ENCODE measurements at places on chromosomes 3 and 15.
A peak's percentile ranks its signal among the peaks of the same experiment; 100 is the strongest.

DNA sequence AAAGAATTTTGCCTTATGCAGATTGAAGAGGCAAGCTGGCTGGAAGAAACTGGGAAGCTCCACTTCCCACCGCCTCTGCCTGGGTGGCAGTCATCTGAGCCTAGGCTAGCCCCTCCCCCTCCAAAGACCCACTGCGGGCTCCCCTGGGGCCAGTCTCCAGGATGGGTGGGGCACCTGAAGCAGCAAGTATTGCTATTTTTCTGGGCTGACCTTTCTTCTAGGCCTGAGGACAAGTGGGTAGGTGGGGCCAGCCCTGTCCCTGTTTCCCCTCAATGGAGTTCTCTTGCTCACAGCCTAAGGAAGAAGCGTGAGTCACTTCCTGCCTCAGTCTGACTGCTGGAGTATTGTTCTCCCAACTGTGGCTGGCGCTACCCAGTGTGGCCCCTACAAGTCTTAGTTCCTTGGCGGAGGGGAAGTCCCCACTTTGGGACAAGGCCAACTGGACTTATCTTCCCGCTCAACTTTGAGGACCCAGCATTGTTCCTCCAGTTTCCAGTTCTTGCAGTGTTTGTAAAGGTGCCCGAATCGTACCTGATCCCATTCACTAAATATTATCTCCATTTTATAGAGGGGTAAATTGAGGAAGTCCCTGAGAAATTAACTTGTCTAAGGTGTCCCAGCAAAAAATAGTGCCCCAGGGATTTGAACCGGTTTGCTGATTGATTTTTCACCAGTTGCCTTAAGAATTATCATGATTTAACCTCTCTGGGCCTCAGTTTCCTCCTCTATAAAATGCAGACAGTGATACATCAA is 1.4 kb downstream of the FURIN start:
- DNase-seq, result no peak

- DNase-seq, result no peak
These were observed 2.0 kb upstream of the H1-8 start for GRCh38 chr3:129540776-129541516.

- no peak for DNase-seq
These were observed 170.1 kb downstream of the OSBPL10 start for GRCh38 chr3:31810991-31811433.

DNA sequence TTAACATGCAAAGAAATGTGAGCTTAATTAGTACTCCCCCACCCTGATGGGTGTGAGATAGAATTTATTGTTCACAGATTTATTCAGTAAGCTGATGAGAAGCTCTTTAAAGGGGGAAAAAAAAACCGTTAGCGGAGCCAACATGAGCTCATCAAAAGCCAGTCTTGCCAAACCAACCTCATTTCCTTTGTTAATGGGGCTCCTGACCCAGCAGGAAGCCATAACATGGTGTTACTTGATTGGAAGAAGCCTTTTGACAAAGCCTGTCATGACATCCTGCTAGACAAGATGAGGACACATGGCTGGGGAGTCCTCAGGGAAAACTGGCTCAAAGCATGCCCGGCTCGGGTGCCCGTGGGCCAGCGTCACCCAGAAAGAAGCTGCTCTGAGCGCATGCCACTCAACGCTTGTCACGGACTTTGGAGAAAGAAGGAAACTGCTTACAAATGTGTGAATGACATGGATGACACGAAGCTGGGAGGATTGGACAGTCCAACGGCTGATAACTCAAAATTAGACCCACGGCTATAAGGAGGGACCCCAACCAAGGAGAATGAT is 64.6 kb downstream of the SLCO2A1 start:
- DNase-seq, result no peak

- DNase-seq, result no peak
These were observed 68.9 kb downstream of the SMAD3 start for GRCh38 chr15:67134067-67134838.

DNA sequence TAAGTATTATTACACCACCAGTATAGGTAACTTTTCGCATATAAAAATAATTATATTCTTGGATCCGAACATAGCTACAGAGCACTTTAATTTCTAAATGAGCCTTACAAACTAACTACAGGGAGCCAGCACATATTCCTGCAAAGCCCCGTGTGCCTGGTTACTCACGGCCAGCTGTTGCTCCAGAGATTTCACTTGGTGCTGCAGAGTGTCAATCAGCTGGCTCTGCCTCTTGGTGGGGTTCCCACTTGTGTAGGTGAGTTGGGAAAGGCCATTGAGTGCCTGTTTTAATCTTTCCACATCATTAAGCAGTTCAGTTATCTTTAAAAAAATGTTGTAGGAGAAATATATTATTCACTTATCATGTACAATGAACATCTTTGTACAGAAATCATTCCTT is 98.9 kb downstream of the UACA start:
- DNase-seq, result no peak

DNA sequence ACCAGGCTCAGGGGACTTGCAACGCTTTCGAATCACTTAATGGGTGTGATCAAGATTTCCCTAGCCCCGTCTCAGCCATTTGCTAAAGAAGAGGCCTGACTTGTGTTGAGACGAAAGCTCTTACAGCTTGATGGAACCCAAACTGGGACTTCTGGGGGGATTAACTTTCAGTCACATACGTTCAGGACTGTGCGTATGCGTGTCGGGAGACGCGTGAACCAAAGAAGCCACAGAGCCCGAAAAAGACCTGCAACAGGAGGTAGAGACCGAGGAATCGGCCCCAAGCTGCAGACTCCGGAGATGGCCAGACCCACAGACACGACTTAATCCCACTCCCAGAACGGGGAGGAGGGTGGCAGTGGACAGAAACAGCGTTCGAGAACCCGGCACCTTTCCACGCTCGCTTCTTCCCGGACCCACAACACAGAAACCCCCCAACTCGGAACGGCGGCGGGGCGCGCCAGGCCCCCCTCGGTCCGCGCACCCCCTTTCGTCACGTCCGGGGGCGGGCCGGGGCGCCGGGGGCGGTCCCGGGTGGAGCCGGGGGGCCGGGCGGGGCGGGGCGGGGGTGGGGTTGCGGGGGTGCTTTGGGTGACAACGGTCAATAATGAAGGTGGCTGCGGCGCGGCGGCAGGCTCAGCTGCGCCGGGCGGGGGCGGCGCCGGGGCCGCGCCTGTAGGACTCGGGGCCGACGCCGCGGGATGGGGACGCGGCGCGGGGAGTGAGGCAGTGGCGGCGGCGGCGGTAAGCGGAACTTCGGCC is at the start of gene ATP11B:
Gene ATP11B (plus strand): TSS at position 604 of the 762 bp plus-strand sequence. CDS start 256 bp downstream, outside the sequence.
- peak; percentile 78 for DNase-seq

GRCh38 chr15:60737217-60737616 is 258.3 kb upstream of the ICE2 start:
- DNase-seq, result no peak

DNA sequence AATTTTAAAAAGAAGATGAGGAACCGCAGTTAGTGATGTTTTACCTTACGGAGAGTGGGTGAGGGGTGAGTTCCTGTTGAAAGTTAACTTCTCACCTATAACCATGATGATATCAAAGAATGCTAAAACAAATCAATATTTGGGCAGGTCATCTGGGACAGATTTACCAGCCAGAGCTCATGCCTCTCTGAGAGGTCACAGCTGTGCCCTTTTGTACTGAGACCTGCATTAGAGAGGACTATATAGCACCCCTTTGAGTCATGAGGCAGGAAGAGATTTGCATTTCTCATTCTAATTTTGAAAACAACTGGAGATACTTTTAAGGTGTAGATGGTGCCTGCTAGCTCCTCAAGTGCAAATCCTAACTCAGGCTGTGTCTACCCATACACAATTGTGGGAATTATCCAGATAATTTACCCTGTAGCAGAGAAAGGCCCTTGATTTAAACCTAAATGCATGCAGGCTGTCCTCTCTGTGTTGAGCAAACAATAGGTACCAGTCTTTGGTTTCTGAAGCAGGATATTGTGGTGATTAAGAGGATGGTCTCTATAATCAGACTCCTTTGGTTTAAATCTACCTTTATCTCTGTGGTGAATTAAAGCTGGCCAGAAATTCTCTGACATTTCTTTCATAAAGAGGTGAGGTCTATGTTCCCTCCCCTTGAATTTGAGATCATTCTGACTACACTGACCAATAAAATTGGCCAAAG is 5.8 kb upstream of the TM4SF4 start:
- no peak for DNase-seq

DNA sequence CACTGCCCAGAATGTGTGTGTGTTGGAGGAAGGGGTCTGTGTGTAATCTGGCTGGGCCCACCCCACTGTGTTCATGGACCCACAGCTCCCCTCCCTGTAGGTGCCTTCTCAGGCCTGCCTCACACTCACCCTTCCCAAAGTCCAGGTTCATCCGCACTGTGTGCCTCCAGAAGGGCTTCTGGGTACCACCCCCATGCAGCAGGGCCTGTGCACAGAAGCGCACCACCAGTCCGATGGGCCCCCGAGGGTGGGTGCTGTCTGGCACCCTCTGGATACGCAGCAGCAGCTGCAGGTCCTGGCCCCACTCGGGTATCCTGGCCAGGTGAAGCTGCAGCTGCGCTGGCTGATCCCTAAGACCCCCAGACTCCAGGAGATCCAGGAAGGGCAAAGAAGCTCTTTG is 12.8 kb upstream of the TGM5 start:
- DNase-seq, result no peak

DNA sequence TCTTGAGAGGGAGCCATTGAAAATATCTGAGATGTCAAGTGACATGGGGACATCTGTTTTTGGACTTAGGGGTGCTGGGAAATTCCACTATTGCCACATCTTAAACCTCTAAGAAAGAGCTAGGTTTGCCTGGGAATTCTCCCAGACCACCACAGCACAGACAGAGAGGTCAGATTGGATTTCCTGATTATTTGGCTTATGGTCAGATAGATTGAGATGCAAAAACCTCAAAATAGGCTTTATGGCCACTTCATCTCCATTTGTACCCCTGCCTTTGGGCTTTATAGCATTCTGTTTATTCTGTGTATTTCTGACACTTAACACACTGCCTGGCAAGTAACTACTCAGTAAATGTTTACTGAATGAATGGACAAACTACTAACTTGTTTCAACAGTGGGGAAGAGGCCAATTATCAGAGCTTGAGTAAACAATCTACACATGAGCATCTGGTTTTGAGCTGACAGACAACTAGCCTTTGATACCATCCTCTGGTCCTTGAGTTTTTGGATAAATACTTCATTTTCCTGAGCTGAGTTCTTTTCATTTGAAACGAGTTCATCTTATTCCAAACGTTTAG is 81.8 kb downstream of the TP63 start:
- no peak for DNase-seq

- no peak for DNase-seq
These were observed 100.2 kb downstream of the LRIG1 start for GRCh38 chr3:66400411-66401156.

- no peak for DNase-seq
These were observed 9.8 kb downstream of the RAB27A start for GRCh38 chr15:55279746-55280351.

DNA sequence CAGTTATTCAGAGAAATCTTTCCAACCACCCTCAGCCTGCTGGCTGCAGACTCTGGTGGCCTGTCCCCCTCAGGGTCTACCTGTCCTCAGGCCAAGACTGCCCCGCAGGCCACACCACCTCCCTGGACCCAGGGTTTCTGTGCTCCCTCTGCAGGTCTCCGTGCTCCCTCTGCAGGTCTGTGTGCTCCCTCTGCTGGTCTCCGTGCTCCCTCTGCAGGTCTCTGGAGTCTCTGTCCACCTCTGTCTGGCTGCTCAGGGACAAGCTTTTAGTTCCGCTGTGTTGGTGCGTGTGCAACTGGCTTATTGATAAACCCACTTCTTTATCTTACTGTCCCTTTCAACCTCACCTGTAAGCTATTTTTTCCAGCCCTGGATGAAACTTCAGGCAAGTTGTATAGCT is 30.1 kb downstream of the BDH1 start:
- DNase-seq, result no peak

DNA sequence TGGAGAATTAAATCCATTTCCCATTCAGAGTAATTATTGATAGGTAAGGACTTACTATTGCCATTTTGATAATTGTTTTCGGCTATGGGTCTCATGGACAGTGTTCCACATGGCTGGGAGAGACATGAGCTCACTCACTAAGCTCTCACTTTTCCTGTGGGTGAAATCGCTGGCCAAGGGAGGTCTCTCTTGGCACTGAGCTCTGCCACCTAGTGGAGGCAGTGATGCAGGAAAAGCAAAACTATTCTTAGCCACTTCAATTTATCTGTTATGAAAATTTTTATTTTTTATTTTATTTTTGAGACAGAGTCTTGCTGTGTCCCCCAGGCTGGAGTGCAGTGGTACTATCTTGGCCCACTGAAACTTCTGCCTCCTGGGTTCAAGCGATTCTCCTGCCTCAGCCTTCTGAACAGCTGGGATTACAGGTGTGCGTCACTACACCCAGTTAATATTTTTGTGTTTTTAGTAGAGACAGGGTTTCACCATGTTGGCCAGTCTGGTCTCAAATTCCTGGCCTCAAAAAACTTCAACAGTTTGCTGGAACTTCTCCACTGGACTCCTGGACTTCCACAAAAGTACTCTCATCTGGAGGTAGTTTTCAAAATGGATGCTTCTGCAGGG is 4.7 kb upstream of the RNF13 start:
- peak; percentile 88 for DNase-seq

GRCh38 chr15:93614386-93615104 is 525.5 kb upstream of the RGMA start:
- DNase-seq, result no peak

DNA sequence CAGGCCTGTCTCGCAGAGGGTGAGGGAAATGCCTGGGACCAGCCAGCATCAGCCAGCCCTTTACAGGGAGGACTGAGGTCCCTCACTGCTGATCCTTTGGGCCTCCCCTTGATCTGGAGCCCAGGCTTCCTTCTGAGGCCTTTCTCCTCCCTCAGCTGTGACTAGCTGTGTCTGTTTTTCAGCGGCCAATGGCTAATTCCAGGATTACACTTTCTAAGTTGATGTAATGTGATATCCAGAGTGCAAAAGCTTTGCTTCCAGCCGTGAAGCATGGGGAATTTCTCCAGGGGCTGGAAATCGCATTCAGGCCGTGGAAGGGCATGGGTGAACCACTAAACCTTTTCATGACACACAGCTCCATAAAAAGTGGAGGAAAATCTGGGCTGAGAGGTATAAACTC is 157.6 kb downstream of the SHQ1 start:
- no peak for DNase-seq
